ENCODE measurements at places on chromosomes 13 and 19.

DNA sequence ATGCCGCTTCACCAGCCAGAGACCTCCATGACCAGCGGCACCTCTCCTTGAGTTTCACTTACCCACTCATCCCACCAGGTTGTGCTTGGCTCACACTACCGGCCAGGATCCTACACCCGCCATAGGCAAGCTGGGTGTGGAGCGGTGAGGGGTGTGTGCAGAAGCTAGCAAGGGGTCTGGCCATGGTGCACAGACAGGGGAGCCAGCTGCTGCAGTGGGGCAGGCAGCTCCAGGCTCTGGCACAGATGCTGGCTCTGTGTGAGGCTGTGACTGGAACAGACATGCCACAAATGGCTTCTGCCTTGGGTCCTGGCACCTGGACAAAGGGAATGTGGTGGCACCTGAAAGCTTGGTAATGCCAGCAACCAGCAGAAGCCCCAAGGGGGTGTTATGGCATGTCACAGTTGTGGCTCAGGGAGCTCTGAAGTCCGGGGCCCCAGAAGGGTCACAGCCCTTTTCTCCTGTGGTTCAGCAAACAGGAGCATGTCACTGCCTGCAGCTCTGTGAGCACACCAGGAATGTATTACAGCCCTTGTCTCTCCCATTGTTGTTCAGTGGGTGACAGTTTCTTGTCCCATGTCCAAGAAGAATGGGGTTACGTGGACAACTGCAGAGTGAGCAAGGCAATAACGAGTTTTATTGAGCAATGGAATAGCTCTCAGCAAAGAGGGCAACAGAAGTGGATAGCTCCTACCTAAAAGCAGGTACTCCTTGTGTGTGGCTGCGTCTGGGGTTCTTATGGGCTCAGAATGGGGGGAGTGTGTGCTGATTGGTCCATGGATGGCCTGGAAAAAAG is 2791.0 kb upstream of the PCDH20 start:
- DNase-seq: no peak

GRCh38 chr19:46373491-46374359 is 26.8 kb downstream of the PPP5C start:
- no peak for DNase-seq

DNA sequence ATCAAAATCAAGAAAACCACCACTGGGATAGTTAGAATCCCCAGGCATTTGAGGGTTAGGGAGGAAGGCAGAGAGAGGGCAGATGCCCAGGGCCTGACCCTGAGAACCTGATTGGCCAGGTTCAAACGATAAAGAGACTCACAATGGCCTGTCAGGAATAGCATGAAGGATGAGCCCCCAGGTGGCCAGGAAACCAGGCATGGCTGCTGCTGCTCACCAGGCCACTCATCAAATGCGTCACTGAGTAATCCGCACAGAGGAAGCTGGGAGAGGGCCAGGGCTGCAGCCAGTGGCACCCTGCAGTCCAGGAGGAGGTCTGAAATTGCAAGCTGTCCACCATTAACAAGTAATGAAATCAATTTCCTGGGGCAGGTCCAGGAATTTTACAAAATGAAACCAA is 111.3 kb downstream of the KATNAL1 start:
- DNase-seq: no peak

GRCh38 chr19:16581971-16582343 is 9.7 kb upstream of the SLC35E1 start:
- no peak for DNase-seq

Measured in activated CD4-positive, alpha-beta T cell treated with anti-CD3 and anti-CD28 coated beads, Interleukin-2, amount 50 U/mL, for 16 hours (primary cell).